ENCODE measurements at places on chromosomes 11 and 22.

DNA sequence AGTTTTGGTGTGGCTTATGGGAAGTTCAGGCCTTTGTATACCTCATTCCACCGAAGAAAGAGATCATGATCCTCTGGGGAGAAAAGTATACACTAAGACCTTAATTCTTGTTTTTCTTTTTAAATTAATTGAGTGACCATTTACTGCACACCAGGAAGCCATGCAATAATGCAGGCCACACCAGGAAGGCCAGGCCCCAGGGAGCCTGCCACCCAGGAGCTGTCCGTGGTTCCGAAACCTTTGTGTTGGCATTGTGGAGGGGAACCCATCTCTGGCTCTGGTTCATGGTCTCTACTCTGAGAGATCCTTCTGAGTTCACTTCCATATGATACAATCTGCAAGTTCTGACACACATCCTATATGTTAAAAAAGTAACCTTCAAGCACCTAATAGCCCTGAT lies 291.8 kb downstream of the MIAT start:
- peak; percentile 34 for DNase-seq

DNA sequence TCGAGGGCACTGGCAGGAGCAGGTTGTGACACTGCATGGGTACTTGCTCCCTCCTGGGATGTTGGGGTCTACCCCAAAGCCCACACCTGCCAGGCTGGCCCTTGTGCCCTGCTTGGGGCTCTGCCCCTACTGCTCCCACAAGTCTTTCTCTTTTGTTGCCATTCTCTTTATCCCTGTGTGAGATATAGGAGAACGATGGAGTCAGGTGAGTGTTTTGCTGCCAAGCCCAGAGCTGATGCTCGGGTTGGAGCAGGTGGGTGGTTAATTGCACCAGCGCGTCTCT lies 292.6 kb downstream of the TBC1D22A start:
- DNase-seq: no peak

- no peak for DNase-seq
Observed at GRCh38 chr11:103832762-103833161, 203.7 kb upstream of the DDI1 start.

DNA sequence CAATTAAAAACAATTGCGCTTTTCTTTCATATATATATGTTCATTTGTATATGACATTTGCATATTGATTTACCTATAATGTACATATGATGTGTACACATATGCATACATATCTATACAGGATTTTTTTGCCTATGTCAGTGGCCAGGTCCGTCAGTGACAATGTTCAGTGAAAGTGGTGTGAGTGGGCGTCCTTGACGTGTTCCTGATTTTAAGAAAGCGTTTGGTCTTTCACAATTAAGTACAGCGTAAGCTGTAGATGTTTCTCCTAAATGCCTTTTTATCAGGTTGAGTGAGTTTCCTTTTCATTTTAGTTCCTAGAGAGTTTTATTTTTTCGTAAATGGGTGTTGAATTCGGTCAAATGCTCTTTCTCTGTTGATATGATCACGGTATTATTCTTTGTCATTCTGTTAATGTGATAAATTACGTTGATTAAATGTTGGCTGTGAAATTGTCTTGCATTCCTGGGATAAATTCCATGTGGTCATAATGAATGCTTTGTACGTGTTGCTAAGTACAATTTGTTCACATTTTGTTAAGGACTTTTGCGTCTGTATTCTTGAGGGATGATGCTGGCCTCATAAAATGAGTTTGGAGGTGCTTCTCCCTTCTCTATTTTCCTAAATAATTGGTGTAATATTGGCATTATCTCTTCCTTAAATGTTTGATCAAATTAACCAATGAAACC lies 10.6 kb upstream of the GNB1L start:
- no peak for DNase-seq

GRCh38 chr11:40306938-40307548 lies 1152.4 kb downstream of the LRRC4C start:
- DNase-seq: no peak

DNA sequence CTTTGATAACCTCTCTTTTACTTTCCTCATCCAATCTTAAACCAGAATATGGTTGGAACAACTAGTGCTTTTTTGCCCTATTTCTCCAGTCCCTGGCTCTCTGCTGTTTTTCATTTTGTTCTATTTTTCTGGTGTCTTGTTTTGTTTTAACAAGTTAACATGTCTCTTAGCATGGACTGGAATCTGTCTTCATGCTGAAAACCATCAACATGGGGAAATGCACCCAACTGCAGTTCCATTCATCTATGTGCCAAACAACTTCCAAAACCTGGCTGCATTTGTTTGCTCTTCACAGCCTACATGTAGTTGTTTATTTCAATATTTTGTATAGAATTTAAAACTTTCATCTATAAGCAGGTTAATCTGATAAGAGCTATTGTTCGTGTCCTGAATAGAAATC lies 46.8 kb upstream of the NOX4 start:
- DNase-seq: no peak

- DNase-seq: no peak
Observed at GRCh38 chr11:133306019-133306418, 226.3 kb downstream of the OPCML start.

DNA sequence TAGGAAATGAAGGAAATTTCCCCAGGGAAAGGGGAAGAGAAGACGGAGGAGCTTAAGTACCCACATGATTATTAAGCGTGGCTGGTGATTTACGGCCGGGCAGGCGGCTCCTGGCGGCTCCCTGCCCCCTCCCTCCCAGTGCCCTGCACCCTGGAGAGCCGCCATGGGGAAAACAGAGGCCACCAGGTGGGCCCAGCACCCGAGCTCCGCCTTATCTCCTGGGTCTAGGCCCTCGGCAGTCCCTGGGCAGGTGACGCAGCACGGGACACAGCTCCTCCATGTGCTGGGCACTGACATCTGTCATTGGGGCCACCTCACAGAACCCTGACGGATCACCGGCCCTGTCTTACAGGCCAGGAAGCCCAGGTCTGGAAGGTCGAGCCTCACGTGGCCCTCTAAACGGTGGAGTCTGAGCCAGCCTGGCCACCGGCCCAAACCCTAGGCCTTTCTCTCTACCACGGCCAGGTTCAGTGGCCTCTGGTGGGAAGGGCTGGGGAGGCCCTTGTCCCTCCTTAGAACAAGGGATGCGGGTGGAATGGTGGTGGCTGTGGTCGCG lies 60.2 kb upstream of the PPARA start:
- DNase-seq: peak; percentile 30

DNA sequence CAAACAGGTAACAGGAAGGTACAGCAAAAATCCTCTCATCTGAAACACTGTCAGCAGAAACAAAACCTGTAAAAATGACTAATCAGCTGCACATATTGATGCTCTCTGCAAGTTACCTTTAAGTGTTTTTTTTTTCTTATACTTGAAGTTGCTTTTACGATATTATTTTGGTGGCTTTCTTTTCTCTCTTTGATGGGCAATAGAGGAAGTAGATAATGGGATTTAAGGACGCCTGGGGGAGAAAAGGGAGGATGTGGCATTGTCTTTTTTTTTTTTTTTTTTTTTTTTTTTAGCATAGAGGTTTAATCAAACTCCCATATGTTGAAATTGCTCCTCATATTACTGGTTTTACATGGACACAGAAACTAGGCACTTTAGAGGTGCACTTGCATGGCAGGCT lies 11.4 kb upstream of the ADSL start:
- DNase-seq: no peak

DNA sequence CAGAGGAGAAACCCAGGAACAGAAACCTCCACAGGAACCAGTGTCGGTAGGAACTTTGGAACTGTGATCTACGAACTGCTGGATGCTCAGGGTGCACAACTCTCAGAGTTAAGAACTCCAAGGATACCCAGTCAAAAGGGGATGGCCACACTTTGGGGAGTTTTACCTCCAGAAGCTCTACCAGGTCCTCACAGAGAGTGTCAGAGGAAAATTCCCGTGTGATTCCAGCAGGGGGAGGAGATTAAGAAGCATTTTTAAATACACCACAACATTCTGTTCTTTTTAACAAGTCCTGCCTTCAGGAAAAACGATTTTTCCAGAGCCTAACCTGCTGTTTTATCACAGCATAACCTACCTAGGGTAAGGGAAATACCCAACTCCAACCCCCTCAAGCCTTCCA lies 104.0 kb downstream of the SOX6 start:
- DNase-seq: no peak

DNA sequence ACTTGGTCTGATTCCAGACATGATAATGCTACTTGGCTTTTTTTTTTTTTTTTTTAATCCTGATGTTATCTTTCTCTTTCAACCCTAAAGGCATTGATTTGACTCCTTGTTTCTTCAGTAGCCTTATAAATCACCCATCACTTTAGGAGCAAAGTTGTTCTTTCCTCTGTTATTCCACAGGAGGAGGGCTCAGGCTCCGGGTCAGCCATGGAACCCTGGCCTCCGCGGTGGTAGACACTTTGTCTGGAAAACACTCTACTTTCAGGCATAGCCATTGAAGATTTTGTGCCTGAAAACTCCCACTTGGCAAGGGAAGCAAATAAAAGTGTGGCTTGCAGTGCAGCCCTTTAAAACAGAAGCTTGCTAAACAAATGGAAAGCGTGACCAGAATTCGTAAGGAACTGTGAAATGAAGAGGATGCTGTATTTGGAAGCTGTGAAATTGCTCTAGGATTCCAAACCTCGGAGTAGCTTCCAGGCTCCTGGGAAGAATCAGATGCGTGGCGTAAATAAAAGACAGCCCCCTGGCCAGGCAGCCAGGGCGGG lies 44.9 kb downstream of the ARHGAP8 start:
- no peak for DNase-seq

DNA sequence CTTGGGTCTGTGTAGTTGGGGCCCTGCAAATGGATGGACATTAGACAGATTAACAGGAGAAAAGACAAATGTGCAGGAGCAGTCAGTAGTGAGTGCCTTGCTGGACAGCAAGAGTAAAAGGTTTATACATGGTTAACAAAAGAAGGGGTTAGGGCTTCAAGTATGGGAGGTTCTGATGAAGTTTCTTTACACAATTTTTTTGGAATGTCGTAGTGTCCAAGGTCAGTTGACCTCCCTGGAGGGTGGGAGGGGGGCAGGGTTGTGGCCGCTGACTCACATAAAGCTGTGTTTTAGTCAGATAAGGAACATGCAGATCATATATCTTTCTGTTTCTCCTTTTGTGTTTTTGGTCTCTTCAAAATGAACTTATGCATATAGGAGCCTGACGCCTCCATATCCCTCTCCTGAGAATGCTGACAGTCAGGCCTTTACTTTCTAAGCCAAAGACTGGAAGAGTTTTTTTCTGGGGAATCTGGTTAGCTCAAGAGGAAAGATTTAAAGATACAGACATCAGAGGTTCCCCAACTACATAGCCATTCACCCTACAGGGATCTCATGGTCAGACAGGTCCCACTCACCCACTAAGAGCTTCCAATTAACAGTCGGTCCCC lies 134.3 kb downstream of the NECTIN1 start:
- peak; percentile 43 for DNase-seq

DNA sequence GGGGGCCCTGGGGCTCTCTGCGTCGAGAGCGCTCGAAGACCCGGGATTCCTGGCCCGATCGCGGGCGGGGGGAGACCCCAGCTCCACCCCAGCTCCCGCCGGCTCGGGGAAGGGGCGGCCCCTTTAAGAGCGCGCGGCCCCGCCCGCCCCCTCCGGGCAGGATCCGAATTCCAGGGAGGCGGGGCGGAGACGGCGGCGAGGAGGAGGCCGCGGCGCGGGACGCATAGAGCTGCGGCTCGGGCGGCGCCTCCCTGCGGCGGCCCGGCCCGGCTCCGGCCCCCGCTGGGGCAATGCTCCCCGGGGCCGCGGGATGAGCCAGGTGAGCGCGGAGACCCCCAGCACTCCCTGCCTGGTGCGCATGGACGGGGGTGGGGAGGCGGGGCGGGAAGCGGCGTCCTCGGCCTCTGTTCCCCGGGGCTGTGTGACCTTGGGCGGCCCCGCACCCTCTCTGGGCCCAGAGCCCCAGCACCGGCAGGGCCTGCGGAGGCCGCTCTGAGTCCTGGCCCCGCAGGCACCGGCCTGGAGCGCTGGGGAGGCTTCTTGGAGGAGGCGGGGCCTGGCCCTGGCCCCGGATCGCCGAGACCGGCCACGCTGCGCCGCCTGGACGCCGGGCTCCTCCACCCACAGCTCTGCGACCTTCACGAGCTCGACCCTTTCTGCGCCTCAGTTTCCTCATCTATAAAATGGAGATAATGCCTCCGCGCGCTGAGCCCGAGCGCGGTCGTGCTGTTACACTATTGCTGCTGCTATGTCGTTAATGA lies 565 bp downstream of the GAS2L1 start:
- DNase-seq: peak; percentile 88

DNA sequence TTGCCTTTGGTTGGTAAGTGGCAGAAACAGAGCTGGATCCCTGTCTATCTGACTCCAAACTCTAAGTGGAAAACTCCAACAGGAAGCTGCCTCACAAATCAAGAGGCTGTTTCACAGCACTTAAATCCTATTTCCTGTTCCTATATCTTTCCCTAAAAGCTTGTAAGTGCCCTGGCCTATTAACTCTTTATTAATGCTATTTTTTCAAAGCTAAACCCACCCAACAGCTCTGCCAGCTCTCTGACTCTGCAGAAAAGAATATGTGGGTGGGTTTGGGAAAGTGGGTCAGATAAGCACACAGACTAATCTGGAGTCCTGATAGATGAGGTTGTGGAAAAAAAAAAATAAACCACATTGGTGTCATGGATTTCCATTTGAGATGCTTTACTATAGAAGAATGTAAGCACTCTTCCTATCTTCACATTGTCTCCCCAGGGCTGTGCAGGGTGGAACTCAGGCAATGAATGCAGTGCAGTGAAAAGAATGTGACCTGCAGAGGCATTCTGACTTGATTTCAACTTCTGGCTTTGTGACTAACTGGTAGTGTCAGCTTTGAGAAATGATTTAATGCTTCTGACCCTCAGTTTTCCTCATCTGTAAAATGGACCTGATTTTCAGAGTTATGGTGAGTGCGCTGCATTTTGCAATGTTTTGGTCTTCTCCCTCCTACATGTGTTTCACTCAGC lies 125.6 kb downstream of the AASDHPPT start:
- DNase-seq: no peak

DNA sequence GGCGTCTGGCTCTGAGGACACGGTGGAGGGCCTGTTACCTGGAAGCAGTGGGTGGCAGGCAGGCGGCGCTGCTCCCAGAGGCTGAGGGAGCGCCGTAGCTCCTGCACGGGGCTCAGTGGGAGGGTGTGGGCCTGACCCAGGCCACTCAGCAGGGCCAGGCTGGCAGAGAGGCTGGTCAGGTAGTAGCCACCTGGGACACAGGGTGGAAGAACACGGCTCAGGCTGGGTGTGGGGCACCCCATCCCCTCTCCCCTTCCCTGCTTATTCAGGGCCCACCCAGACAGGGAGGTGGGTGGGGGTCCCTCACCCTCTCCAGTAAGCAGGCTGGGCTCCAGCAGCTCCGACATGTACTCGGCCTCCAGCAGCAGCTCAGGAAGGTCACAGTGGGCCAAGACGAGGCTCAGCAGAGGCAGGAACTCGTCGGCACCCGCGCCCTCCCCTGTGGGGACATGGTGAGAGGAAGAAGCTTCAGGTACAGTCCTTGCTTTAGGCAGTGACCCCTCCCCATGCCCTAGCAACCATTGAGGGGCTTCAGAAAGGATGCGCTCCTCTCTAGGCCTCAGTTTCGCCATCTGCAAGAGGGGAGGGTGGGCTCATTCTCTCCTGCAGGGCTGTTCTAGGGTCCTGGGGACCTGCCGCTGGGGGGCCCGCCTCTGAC lies 2.9 kb downstream of the RIN1 start:
- DNase-seq: no peak
